ENCODE measurements at places on chromosomes 2 and 18. TPM values are rescaled to one million over a fixed set of nuclear protein-coding genes. Genes with fewer than 3 reads are reported as not detected.

Gene RSAD2
- total RNA-seq, result 183 TPM

Gene UGT1A10
- not detected for total RNA-seq

Gene ARHGAP15
- total RNA-seq, result 101 TPM

Gene TSPYL6
- total RNA-seq, result not detected

Gene CDH20
- not detected for total RNA-seq

Gene IL37
- total RNA-seq, result not detected

Gene PIK3C3
- 57.0 TPM for total RNA-seq

Gene HNMT
- not detected for total RNA-seq

All from activated CD8-positive, alpha-beta memory T cell treated with anti-CD3 and anti-CD28 coated beads, Interleukin-2, amount 10 ng/mL, durations not matched to agents 7 days and 5 days (primary cell).